Thyroid gland (tissue), 4 donors: ENCODE measurements at places on chromosomes 3 and 15. TPM values are rescaled to one million over a fixed set of nuclear protein-coding genes. Genes with fewer than 3 reads are reported as not detected.

The ERC2 gene
- 5.3 TPM for total RNA-seq

The PRR20G gene
- total RNA-seq, result not detected

The SCAANT1 gene
- not detected for total RNA-seq

The ADAMTS7 gene
- total RNA-seq, result 0.68 TPM

The CPNE4 gene
- not detected for total RNA-seq

The HCN4 gene
- under 0.01 TPM for total RNA-seq

The CHRNB4 gene
- not detected for total RNA-seq

The RFX7 gene
- 9.7 TPM for total RNA-seq

The NOX5 gene
- total RNA-seq, result 0.88 TPM

The CCR1 gene
- 3.4 TPM for total RNA-seq

The ANKUB1 gene
- total RNA-seq, result not detected

The CDCP1 gene
- 35.9 TPM for total RNA-seq

- H3K36me3 ChIP-seq, result no peaks in the 10 kb centered on the region
- no peak overlapping the region for H3K27ac ChIP-seq
- no peaks in the 10 kb centered on the region for H3K27me3 ChIP-seq
Measured at GRCh38 chr3:59733041-59733809, 683.4 kb upstream of the CFAP20DC start.

DNA sequence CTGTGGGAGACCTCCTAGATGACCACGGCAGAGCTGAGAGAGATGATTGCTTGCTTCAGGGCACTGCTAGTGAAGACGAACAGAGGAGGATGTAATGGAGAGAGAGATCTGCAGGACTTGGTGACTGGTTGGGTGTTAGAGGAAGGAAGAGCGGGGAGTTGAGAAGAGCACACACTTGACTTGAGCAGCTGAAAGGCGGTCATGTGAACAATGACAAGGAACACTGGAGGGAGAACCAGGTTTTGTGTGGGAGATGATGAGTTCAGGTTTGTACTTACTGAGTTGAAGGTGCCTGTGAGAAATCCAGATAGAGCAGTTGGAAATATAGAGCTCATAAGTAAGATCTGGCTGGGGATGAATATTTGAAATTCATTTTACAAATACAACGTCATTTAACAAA is 40.3 kb downstream of the CDAN1 start:
- H3K27me3 ChIP-seq, result no peaks in the 10 kb centered on the region
- H3K36me3 ChIP-seq, result no peaks in the 10 kb centered on the region
- no peaks in the 10 kb centered on the region for H3K4me1 ChIP-seq

- H3K27me3 ChIP-seq, result no peaks in the 10 kb centered on the region
- H3K27ac ChIP-seq, result no peak overlapping the region
- no peaks in the 10 kb centered on the region for H3K36me3 ChIP-seq
- no peaks in the 10 kb centered on the region for H3K4me1 ChIP-seq
- no peak overlapping the region for H3K4me3 ChIP-seq
Measured at GRCh38 chr3:123586131-123586530, 1.3 kb upstream of the HACD2 start.

DNA sequence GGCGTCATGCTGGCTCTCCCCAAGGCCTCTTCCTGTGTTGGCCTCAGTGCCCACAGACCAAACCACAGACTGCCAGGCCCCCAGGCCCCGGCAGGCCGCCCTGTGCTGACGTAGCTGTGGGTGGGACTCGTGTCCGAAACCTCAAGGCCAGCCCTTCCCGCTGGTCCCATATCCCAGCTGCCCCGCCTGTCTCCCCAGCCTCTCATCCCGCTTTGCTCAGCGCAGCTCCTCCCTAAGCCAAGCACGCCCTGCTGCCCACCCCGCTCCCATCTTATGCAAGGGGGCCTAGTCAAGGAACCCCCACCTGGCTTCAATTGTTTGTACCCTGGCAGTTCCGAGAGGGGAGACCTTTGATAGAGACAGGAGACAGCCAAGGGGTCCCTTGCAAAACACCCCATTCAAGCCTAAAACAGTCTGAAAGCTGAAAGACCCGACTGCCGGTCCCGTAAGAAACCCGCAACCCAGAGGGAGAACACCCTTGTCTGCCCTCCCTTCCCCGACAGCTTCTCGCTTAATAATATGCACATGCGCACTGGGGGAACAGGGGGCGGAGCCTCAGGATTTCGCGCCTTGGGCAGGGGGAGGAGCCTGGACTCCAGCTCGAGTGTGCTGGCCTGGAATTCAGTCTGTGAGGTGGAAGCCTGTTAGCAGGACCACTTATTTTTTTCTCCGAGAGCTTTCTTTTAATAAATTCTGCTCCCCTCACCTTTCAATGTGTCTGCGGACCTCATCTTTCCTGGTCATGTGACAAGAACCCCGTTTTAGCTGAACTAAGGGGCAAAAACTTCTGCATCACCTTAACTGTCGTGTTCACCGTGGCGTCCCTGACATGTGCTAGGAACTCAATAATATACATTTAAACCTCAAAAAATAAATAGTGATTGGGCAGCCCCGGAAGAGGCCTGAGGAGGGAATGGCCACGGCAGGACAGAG is 17.2 kb downstream of the TNFAIP8L3 start:
- no peak overlapping the region for H3K27ac ChIP-seq
- no peaks in the 10 kb centered on the region for H3K27me3 ChIP-seq
- no peaks in the 10 kb centered on the region for H3K36me3 ChIP-seq
- no peaks in the 10 kb centered on the region for H3K4me1 ChIP-seq
- DNase-seq, result peak; percentile 63
- H3K4me3 ChIP-seq, result no peak overlapping the region

DNA sequence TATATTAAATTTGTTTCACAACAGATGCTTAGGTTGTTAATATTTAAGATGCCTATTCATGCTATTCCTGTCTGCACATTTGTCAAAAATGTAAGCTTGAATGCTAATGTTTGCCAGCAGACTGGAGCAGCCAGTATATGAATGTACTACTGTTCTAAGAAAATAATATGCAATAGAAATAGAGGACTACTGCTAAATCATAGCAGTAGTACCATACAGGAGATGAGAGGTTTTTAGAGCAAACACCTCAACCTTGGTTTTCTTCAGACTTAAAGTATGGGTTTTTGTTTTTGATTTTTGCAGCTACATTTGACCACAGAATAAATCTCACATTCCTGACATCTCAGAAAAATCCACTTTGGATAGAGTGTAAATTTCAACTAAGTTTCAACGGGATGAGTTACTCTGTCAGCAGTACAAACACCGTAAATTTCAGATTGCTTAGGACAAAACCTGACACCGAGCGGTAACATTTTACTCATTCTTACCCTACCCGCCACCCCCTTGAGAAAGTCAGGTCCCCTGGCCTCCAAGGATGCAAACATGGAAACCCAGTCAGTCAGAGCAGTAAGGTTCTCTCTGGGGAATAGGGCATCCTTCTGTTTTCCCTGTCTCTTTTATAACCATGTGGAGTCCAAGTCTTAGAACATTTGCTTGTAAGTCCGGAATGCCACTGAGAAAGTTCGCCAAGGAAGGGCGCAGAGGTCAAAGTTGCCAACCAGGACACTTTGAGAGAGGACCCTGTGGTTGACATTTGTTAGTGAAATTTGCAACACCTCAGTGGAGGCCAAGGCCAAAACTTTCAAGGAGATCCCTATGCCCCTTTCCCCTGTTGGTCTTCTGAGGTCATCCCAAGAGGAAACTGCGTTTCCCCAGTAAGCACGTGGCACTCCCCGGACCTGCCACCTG is 17.9 kb upstream of the SATB1 start:
- H3K36me3 ChIP-seq, result no peaks in the 10 kb centered on the region
- H3K4me3 ChIP-seq, result peak overlapping the region; percentile 48
- DNase-seq, result no peak
- no peaks in the 10 kb centered on the region for H3K27me3 ChIP-seq
- peaks cover 12% of the 10 kb centered on the region for H3K4me1 ChIP-seq

GRCh38 chr3:123658852-123659206 is 74.0 kb upstream of the HACD2 start:
- H3K4me1 ChIP-seq, result peaks cover 61% of the 10 kb centered on the region
- H3K4me3 ChIP-seq, result no peak overlapping the region
- DNase-seq, result peak; percentile 61
- peak overlapping the region; percentile 87 for H3K27ac ChIP-seq

- H3K4me1 ChIP-seq, result no peaks in the 10 kb centered on the region
- H3K4me3 ChIP-seq, result no peak overlapping the region
- no peaks in the 10 kb centered on the region for H3K36me3 ChIP-seq
- no peaks in the 10 kb centered on the region for H3K27me3 ChIP-seq
- no peak overlapping the region for H3K27ac ChIP-seq
Measured at GRCh38 chr3:41033956-41034519, 165.3 kb upstream of the CTNNB1 start.

DNA sequence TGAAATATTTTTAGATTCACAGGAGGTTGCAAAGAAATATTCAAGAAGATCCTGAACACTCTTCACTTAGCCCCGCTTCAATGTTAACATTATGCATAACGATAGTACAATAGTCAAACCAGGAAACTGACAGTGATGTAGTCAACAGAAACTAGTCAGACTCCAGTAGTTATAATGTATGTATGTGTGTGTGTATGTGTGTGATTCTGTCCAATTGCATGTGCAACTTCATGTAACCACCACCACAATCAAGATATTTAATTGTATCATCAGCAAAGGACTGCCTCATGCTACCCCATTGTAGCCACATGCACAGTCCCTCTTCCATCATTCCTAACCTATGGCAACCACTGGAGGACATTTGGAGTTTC is 77.9 kb downstream of the APBA2 start:
- H3K4me3 ChIP-seq, result no peak overlapping the region
- no peaks in the 10 kb centered on the region for H3K4me1 ChIP-seq
- DNase-seq, result no peak
- no peaks in the 10 kb centered on the region for H3K27me3 ChIP-seq
- H3K27ac ChIP-seq, result no peak overlapping the region
- no peaks in the 10 kb centered on the region for H3K36me3 ChIP-seq

DNA sequence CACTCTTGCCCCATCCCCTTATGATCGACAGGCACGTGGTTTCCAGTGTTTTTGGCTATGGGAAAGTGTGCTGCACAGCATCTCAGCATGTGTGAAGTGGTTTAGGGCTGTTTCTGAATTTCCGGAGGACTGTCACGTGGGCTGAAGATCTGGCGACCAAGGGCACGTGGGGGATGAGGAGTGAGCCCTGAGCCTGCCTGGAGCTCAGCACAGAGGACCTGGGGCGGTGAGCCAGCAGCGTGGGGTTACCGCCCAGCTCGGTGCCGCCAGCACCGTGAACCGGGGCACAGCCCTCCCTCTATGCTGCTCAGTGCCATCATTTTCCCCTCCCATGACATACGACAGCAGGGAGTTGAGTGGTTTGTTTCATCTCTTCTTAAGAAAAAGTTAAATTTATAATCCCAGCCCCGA is 150.2 kb downstream of the DNAJB8 start:
- H3K4me3 ChIP-seq, result no peak overlapping the region
- no peaks in the 10 kb centered on the region for H3K4me1 ChIP-seq
- no peaks in the 10 kb centered on the region for H3K36me3 ChIP-seq
- no peak overlapping the region for H3K27ac ChIP-seq
- DNase-seq, result no peak
- no peaks in the 10 kb centered on the region for H3K27me3 ChIP-seq

DNA sequence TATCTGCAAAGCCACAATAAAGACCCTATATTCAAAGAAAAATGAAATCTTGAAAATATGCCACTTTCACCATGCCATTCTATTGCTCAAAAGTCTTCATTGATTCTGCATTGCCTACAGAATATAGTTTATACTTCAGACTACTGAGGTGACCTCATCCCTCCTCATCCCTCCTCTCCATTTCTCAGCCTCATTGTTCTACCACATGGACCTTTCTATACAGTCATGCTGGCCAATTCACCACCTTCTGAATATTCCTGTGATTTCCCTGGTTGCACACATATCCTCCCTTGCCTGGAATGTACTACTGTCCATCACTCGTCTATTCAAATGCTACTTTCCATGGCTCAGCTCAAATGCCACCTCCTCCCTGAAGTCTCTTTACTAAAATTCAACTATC is 3.5 kb upstream of the COL8A1 start:
- no peak overlapping the region for H3K4me3 ChIP-seq
- H3K36me3 ChIP-seq, result no peaks in the 10 kb centered on the region
- peaks cover 19% of the 10 kb centered on the region for H3K4me1 ChIP-seq
- DNase-seq, result no peak
- H3K27ac ChIP-seq, result no peak overlapping the region
- H3K27me3 ChIP-seq, result no peaks in the 10 kb centered on the region

DNA sequence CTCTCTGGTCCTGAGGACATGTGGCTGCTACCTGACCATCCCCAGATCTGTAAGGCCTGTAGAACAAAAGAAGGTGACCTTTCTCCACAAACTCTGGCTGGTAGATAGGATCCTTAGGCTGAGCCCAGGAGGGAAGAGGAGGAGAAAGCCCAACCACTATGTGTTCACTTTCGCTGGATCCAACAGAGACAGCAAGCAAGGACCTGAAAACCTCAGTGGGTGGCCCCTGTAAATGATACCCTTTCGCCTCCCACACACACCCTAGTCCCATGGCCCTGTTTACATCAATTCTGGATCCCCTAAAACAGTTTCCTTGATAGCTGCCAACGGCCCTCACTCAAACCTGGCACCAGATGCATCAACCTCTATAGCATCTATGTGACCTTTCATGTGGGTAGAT is 22.4 kb downstream of the CCDC12 start:
- no peak overlapping the region for H3K4me3 ChIP-seq
- peaks cover 70% of the 10 kb centered on the region for H3K4me1 ChIP-seq
- H3K27ac ChIP-seq, result no peak overlapping the region
- H3K27me3 ChIP-seq, result no peaks in the 10 kb centered on the region
- no peak for DNase-seq

- H3K27ac ChIP-seq, result no peak overlapping the region
- DNase-seq, result no peak
- H3K36me3 ChIP-seq, result no peaks in the 10 kb centered on the region
Measured at GRCh38 chr3:109257269-109257668, 59.0 kb downstream of the DPPA2 start.

- peaks cover 8% of the 10 kb centered on the region for H3K4me1 ChIP-seq
- H3K27ac ChIP-seq, result peak overlapping the region; percentile 54
- H3K27me3 ChIP-seq, result no peaks in the 10 kb centered on the region
- H3K4me3 ChIP-seq, result no peak overlapping the region
Measured at GRCh38 chr3:69665026-69665737, 74.1 kb upstream of the MITF start.

- no peak overlapping the region for H3K4me3 ChIP-seq
- H3K27me3 ChIP-seq, result no peaks in the 10 kb centered on the region
- no peaks in the 10 kb centered on the region for H3K36me3 ChIP-seq
- no peak overlapping the region for H3K27ac ChIP-seq
- H3K4me1 ChIP-seq, result no peaks in the 10 kb centered on the region
Measured at GRCh38 chr15:43958861-43959330, 132.1 kb downstream of the WDR76 start.
